ENCODE measurements at places on chromosomes 13 and 19. TPM values are rescaled to one million over a fixed set of nuclear protein-coding genes. Genes with fewer than 3 reads are reported as not detected.
A peak's percentile ranks its signal among the peaks of the same experiment; 100 is the strongest.

DNA sequence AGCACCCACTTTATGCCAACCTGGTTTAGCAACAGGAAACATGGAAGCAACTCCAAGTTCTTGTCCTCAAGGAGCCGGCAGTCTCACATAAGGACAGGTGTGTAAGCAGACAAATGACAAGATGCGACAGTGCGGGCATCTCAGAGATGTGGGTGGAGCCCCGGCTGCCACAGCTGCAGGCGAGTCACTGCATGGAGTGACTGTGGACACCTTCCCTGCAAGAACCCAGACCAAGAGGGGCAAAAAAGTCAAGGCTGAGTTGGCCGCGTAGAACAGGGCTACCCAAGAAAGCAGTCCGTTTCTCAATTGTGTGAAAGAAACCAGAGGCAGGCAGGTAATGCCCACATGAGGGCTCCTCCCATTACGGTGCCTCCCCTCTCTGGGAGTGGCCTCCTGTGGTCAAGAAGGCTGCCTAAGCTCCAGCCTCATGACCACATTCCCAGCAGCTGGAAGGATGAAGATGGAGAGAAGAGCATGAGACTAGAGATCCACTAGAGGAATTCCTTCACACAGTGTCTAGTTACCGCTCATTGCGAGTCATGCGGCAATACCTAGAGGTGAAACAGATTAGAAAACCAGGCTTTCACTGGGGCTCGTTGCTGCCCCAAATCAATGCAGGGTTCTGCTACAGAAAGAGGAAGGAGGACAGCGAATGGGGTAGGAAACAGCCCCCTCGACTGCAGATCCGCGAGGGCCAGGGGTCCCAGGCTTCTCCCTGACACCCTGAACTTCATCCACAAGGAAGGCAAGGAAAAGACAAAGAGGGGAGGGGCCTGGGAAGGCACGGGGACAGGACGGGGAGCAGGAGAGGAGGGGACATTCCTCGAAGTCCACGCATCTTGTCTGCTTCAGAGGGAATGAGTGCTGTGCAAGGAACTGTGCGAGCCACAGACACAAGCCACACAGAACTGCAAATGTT is 80.2 kb downstream of the SPACA7 start:
- DNase-seq = no peak

- DNase-seq = peak; percentile 1
Measured at GRCh38 chr13:51435002-51435578, 17.7 kb downstream of the INTS6 start.

- no peak for DNase-seq
Measured at GRCh38 chr13:113297370-113298042, 467 bp downstream of the LAMP1 start.

GRCh38 chr13:44163108-44163507 is 210.5 kb upstream of the SERP2 start:
- no peak for DNase-seq

GRCh38 chr13:94708031-94708859 is 4.1 kb downstream of the SOX21 start:
- DNase-seq = no peak

GRCh38 chr13:32783067-32783466 is 196.8 kb downstream of the PDS5B start:
- DNase-seq = no peak

- no peak for DNase-seq
Measured at GRCh38 chr19:834216-834615, 6.6 kb downstream of the AZU1 start.

ZNF566 gene
- 10.6 TPM for polyA plus RNA-seq

ZNF235 gene
- polyA plus RNA-seq = 4.9 TPM

DNA sequence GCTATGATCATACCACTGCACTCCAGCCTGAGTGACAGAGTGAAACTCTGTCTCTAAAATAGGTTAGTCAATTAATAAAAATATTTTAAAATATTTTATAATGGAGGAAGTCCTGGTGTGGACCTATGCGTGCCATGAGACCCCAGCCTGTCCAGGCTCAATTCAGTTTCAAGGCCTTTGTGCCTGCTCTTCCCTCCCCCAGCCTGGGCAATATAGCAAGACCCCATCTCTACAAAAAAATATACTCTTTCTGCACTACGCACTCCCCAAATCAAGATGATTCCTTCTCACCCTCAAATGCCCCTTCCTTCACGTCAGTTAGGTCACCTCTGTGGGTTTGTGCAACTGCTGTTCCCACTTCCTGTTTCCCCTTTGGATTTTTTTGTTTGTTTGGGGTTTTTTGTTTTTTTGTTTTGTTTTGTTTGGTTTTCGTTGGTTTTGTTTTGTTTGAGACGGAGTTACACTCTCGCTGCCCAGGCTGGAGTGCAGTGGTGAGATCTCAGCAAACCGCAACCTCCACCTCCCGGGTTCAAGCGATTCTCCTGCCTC is 1.4 kb upstream of the HSH2D start:
- no peak for DNase-seq

GRCh38 chr13:113065406-113066141 is 40.0 kb upstream of the F7 start:
- DNase-seq = no peak
